AG08396 (cell line): ENCODE measurements at places on chromosomes 6 and 20.
A peak's percentile ranks its signal among the peaks of the same experiment; 100 is the strongest.

DNA sequence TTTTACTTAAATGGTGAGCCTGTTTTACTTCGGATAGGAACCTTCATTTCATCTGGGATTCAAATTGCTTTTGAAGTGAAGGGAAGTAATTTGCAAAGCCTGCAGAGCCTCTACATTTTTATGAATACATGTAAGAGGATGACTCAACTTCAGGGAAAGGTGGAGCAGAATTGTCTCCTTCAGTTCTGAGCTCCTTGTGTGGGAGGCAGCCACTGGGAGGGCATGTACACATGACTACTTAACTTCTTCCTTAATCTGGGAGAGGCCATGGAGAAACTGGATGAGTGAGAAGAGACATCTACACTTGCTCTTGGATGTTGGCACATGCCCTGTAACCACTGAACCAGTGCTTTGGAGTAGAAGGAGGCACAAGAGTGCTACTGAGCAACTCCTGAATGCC, 145.1 kb upstream of the NRSN1 start:
- DNase-seq = no peak

- DNase-seq = no peak
Measured at GRCh38 chr6:92682516-92683398, 736.6 kb downstream of the EPHA7 start.

GRCh38 chr20:542777-543368, 717 bp downstream of the CSNK2A1 start:
- peak; percentile 23 for DNase-seq

DNA sequence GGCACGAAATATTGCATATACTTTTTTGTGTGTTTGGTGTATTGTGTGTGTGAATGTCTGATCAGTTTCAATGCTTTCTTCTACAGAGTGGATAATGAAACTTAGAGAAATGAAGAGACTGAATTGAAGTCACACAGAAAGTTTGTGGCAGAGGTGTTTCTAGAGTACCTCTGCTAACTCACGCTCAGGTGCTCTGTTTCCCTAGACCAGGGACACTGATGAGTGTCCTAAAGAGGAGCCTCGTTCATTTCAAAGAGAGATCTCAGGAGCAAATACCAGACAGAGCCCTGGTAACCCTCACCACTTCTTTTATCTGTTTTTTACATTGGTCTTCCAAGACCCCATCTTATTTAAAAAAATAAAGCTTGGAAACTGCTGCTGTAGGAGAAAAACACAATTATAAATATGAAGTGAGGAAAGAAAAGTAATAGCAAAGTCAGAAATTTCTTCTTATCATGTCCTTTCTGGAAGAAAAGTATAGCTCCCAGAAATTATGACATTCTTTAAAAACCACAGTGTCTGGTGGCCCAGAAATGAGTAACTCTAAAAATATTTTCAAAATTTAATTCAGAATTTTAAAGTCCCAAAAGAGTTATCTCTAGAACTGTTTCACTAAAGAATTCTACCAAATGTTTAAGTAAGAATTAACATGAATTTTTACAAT, 720.6 kb downstream of the RFPL4B start:
- DNase-seq = no peak

- no peak for DNase-seq
Measured at GRCh38 chr6:44305200-44305725, 7.9 kb downstream of the AARS2 start.

DNA sequence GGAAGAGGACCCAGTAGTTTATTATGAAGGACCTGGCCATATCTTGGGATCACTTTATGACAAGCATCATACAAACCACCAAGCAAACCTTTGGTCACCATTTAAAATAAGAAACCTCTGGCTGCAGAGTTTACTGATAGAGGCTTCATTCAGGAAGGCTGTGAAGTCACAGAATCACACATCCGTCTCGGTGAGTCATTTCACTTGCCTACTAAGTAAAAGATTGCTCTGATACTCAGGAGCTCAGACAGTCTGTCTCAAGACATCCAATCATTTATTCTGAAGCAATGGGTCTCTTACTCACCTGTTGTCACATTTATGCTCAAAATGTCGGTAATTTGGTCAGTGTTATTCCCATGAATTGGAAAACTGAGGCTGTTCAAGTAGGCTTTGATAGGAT, 33.7 kb downstream of the ADGRF5 start:
- no peak for DNase-seq

GRCh38 chr20:33897313-33897912, 86.3 kb downstream of the CHMP4B start:
- DNase-seq = no peak

DNA sequence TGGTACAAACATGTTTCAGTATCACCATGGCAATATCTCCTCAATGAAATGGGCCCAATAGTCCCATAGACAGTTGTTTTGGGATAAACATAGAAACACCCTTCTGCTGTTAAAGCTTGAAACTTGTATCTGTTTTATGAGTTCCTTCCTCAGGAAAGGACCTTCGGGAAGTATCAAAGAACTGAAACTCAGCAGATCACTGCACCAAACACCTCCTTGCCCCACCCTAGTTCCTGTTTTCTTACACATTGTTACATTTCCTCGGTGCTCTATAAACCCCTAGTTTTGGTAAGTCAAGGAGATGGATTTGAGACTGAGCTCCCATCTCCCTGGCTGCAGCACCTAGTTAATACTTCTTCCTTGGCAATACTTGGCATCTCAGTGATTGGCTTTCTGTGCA, 73.8 kb upstream of the ECI2 start:
- DNase-seq = no peak

DNA sequence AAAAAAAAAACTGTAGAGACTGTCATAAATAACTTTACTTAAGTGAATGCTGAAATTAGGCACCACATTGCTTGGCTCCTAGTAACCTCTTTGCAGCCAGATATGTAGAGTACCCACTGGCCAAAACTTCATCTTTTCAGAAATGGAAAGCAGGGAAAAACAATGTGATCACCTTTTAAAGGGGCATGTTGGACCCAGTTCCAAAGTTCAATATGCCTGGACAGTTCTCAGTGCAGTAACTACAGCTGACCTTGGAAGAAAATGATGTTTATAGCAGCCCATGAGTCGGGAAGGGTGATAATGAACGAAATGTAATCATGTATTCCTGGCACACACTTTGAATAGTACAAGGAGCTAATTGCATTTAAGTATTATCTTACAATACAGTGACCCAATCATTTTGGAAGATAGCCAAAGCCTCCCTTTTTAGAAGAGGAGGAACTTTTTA, 93.6 kb upstream of the TAB2 start:
- no peak for DNase-seq
